ENCODE measurements at places on chromosomes 2 and 18.

GRCh38 chr2:204122425-204122824 is 185.9 kb downstream of the ICOS start:
- DNase-seq: no peak

DNA sequence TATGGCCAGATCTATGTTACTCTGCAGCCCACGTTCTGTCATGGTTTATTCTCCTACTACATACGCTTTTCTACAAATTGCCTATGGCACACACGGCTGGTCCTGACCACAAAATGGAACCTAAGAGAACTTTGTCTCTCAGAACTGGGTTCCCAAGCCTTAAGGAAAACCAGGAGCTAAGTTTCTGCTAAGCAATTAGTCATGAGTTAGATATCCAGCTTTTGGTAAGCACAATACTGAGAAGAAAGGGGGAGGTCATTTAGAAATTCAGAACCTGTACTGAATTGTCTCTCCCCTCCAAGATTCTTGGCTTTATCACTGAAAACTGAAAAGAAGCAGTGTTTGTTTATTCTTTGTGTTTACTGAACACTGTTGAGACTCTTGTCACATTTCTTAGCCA is 283.5 kb upstream of the TANK start:
- DNase-seq: no peak

DNA sequence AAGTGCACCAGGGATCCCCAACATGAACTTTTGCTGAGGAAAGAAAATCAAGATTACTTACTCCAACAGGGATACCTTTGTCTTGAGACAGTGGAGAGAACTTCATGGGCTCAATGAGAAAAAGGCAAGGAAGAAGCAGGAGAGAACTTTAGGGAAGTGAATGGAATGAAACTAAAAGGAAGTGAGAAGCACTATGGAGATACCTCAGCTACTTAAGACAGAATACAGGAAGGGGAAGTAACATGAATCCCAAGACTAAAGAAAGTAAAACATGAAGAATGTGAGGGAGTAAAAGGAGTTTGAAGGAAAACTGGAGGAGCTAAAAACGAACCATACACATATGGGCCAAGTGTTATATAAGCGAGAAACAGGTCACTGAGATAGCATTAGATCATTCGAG is 32.4 kb upstream of the ACTR3 start:
- no peak for DNase-seq

DNA sequence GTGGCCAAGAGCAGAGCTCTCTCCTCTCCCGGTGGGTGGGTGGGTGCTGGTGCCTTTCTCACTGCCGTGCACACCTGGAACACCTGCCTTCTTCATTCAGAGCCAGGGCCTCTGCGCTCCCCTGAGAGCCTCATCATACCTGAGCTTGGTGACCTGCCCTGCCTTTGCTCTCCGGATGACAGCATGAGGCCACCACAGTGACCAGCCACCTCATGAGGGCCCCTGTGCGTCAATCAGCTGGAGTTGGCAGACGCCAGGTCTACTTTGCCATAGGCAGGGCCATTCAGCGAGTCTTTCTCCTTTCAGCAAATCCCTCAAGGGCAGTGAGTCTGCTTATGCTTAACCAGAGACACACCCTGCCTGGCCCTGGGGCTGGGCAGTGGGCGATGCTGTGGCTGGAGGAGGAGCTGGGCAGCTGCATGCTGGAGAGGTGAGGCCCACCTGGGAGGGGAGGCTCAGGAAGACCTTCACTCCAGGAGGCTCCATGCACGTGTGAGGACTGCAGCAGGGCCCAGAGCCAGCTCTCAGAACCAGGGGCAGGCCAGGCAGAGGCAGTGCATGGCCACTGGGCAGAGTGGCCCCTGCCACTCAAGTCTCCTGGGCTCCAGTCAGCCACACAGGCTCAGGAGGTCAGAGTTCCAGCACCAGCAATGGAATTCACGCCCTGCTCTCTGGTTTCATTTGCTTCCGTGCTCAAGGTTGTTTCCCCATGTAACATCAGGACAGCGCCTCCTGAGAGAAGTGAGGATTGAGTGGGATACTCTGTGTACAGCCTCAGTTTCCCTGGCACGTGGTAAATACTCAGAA is 417.5 kb upstream of the MYT1L start:
- no peak for DNase-seq

DNA sequence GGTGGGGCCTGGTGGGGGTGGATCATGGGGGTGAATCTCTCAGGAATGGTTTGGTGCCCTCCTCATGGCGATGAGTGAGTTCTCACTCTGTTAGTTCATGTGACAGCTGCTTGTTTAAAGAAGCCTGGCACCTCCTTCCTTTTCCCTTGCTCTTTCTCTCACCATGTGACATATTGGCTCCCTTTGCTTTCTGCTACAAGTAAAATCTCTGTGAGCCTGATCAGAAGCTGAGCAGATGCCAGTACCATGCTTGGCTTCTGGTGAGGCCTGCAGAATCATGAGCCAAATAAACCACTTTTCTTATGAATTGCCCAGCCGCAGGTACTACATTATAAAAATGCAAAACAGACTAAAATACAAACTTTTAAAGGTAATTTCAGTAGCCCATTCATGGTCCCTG is 73.4 kb upstream of the TEX51 start:
- DNase-seq: no peak

DNA sequence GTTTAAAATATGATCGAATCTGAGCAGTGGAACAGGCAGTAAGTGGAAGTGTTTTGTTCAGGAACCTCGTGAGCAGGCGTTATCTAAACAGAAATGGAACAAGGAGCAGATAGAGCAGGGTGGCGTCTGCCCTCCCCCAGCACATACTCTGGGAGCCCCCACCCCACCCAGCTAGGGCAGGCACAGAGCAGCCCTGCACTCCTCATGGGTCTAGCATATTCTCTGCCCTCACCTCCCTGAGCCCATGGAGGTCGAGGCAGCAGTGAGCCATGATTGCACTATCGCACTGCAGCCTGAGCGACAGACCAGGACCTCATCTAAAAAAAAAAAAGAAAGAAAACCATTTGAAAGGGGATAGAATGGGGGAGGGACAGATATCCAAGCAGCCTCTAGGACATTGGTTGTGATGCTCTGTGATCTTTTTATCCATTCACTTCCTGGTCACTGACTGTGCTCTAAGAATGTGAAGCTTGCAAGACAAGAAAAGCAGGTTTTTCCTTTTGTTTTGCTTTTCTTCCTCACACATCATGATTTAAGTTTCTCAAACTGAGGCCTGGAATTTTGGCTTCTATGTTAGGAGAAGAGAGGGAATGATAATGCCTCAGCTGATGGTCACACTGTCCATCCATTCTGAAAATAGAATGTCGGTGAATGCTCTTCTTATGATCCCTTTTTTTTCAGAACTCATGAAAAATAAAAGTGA is 3.1 kb downstream of the MLPH start:
- no peak for DNase-seq

DNA sequence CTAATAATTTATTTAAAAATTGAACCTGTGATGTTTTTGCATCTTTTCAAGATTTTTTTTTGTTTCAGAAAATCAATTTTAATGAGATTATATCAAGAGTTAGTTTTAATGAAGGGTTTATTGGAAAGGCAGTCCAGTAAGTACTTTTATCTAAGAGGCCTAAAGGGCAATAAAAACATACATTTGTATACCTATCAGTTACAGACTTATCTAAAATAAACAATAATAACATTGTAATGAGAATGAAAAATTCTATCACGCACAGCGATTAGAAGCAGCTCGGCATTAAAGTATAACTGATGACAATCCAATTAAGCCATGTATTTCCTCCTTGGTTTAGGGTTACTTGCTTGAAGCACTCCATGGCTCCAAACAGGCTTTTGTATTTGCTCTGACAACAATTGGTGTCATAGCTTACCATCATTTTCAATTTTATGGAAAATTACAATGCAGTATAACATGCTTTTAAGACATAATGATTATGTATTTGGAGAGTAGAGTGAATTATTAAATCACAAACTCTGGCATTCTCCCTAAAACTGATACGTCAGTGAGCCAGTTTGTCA is 629.4 kb downstream of the TSN start:
- DNase-seq: no peak

DNA sequence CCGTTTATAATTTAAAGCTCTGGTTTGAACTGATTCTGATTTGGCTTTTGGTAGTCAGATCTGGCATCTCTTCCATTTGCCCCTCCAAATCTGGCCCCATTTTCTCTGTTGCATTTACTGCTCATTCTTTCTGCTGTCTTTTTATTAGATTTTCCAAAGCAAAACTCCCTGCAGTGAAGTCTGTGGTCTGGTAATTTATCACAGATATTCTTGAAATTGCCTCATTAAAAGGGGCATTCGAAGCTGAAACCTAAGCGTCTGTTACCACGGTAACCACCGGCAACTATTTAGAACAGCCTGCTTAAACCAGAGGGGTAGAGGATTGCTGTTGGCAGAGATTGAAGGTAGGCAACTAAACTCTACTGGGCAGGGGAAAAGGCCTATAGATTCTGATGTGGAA is 111.5 kb upstream of the UPP2 start:
- DNase-seq: no peak

- DNase-seq: no peak
Observed at GRCh38 chr2:238083919-238084318, 16.2 kb upstream of the ESPNL start.

- no peak for DNase-seq
Observed at GRCh38 chr2:232390661-232391060, 12.1 kb downstream of the ALPP start.

- DNase-seq: no peak
Observed at GRCh38 chr18:73461038-73461779, 593.4 kb upstream of the NETO1 start.

GRCh38 chr2:43399515-43400264 is 173.3 kb upstream of the ZFP36L2 start:
- DNase-seq: no peak

- DNase-seq: no peak
Observed at GRCh38 chr2:230765611-230766300, 53.1 kb downstream of the CAB39 start.

- no peak for DNase-seq
Observed at GRCh38 chr2:84855731-84856130, 25.2 kb downstream of the TRABD2A start.

DNA sequence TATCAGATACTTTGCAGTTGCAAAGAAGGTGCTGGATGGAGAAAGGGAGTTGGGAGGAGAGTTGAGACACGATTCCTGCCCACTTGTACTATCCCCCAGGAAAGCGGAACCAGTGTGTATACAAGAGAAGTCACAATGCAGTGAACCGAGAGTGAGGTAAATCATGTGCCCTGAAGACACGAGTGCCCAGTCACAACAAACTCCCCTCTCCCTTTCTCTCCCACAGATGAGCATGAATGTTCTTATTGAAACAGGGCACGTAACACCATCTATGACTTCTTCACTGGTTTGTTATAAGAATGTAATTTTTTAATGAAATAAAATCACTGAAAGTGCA is 155.7 kb downstream of the IRS1 start:
- no peak for DNase-seq

Measured in activated CD8-positive, alpha-beta memory T cell treated with anti-CD3 and anti-CD28 coated beads for 1 hour (primary cell).